ENCODE measurements at places on chromosomes 1 and 21.

GRCh38 chr1:115771847-115772457 is 3.4 kb upstream of the CASQ2 start:
- DNase-seq, result peak; percentile 69

DNA sequence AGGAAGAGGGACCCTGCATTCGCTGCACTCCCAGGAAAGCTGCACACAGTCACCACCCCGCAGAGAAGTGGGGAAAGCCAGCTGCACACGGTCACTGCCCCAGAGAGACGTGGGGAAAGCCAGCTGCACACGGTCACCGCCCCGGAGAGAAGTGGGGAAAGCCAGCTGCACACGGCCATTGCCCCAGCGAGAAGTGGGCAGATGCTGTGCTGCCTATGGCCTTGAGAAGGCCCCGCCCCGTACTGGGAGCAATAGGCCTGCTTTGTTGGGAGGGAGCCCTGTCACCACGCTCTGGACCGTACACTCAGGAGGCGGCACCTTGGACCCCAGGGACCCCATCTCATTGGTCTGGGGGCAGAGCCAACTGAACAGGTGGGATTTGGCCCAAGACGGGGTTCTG is 4.3 kb upstream of the GPR153 start:
- no peak for DNase-seq

DNA sequence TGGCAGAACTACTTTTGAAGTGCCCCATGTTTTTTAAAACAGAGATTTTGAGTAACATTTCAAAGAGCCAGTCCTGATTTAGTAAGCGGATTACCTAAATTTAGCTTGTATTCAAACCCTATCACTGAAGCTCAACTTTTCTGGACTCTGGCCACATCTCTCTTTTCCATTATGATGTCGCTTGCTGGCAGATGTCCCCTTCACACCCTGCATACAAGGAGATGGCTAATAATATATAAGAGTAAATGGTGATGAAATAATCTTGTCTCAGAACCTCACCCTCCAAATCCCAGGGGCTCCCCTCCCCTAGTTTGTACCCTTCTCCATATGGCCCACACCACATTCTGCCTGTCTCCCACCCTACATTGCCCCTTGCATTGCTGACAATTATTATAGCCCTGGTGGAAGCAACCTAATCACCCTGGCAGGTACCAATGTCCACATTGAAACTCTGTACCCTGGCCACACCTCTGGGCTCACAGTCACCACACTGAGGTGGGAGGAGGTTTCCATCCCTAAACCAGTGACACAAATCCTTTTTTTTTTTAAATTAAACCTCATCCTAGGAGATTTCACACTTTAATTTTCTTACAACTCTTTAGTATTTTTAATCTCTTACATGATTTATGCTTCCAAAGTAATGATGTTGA is 106.0 kb upstream of the SYT6 start:
- no peak for DNase-seq

GRCh38 chr1:66295803-66296202 is 238.2 kb upstream of the SGIP1 start:
- no peak for DNase-seq

DNA sequence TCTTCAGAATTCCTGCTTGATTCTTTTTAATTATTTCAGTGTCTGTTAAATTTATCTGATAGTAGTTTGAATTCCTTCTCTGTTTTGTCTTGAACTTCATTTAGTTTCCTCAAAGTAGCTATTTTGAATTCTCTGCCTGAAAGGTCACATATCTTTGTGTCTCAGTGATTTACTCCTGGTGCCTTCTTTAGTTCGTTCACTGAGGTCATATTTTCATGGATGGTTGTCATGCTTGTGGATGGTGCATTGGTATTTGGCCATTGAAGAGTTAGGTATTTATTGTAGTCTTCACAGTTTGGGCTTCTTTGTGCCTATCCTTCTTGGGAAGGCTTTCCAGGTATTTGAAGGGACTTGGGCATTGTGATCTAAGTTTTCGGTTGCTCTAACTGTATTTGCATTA is 267.9 kb downstream of the HHAT start:
- DNase-seq, result no peak

DNA sequence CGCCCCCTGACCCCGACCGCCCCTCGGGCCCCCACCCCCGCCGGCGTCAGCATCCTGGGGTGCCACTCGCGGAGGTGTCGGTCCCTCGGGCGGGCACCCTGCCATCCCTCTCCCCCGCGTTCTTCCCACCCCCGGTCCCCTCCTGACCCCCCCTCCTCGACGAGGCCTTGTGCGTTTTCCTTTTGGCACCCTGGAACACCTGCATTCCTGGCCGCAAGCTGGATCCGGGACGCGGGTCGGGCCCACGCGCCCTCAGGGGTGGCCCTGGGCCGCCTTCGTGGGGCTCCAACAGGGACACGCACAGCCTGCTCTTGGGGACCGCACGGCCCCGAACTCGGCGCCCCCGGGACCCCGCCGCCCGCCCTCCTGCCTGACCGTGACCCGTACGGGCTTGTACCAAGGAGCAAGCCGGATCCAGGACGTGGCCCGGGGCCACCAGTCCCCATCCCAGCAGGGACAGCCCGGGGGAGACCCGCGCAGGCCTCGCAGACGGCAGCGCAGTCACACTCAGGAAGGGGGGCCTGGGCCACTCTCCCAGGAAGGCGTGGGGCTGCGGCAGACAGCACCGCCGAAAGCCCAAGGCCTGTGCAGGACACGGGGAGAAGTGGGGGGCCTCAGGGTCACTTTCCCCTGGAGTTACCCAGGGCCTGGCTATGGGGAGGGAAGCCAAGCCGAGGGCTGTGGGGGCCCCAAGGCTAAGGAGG is 579 bp upstream of the SLC19A1 start:
- DNase-seq, result no peak

DNA sequence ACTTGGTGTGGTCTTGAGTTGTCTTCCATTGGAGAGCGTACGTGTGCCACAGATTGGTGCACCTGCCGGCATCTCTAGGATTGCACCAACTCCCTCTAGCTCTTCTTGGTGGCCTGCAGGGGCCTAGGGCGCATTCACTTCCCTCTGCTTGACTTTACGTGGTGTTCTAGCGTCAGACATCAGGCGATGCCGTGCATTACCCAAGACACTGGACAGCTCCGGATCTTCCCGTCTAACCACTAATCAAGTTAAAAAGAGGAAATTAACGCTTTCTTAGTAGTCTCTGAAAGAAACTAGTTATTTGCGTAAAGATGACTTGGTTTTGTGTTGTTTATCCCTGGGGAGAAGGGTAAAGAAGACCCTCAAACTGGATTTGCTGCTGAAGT is 510 bp upstream of the IL10RB start:
- DNase-seq, result peak; percentile 84

DNA sequence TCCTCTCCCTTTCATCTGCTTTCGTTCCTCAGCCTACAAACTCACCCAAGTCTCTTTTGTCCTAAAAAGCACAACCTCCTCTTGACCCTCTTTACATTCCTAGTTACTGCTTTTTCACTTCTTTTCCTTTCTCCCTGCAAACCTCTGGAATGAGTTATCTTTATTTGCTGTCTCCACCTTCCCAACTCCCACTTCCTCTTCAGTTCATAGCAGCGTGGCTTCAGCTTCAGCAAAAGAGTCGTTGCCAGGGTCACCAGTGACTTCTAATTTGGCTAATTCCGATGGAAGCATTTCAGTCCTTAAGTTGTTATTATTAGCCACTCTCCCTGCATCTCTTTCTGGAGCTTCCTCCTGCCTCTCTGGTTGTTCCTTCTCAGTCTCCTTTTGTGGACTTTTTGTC is 6.2 kb upstream of the TMEM54 start:
- DNase-seq, result no peak

- no peak for DNase-seq
These were observed 536.6 kb upstream of the NR5A2 start for GRCh38 chr1:199490769-199491527.

DNA sequence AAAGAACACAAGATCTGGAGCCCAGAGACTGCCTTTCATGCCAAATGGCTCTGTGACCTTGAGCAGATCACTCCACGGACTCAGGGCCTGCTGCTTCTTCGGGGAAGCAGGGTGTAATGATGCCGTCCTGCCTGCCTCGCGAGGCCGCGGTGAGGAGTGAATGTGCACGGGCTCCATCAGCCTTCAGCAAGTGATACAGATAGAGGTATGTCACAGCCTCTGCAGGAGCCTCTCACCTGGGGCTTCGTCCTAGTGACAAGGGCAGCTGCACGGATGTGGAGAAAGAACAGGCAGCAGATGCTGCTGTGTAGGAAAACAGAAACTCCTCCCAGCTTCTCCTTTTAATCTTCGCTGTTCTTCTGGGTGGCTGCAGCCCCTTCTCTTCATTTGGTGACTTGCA is 127.5 kb downstream of the KCNN3 start:
- no peak for DNase-seq

DNA sequence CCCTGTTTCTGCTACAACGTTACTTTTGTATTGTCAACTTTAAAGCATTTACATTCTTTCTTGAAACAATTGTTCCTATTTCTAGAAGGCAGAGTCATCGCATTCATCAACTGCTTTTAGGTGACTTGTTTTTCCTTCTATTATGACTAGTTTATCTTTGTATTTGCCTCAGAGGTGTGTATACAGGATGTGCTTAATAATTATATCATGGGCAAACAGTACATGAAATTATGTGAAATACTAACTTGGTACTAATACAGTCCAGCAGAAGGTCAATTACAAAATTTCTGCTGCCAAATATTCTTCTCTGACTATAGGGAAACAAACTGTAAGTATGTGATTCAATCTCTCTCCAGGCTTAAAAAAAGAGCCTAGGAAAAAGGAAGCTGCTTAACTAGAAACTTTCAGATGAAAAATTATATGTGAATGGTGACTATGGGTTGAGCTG is 101.6 kb downstream of the C4BPA start:
- no peak for DNase-seq

DNA sequence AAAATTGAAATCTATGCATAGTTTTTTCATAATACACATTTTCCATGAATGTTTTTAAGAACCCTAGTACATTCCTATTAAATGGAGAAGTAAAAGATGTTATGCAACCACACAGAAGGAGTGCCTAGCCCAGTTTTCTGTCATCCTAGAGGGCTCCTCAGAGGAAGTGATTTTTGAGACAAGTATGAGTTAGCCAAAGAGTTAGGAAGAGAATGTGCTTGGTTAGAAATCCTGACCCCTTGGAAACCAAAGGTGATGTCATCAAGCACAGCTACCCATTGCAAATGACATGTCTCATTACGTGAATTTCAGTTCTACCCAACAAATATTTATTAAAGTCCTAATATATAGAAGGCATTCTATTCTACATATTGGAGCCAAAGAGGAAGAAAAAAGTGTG is 88.9 kb upstream of the TNFSF4 start:
- DNase-seq, result no peak

- peak; percentile 34 for DNase-seq
These were observed at the start of gene TGFB2 for GRCh38 chr1:218344814-218345672. TGFB2 (plus strand) TSS chr1:218345336; CDS start chr1:218346702, 1,366 bp downstream.

GRCh38 chr1:12618965-12619791 is 1.2 kb upstream of the DHRS3 start:
- DNase-seq, result no peak

DNA sequence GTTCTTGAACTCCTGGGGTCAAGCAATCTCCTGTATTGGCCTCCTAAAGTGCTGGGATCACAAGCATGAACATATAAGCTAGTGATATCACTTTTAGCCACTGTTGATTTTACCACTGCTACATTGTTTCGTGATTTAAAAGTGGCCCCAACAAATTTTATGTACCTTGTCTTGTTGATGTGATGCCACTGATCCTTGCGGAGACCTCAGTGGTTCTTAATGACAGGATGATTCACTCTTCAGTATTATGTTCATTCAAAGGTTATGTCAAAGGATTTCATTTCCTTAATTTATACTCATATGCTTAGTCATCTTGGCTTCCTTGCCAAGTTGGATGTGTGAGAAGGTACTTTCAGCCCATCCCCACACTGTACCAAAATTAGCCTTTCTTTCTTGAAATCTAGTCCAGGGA is 12.1 kb downstream of the PRKACB start:
- DNase-seq, result no peak

GRCh38 chr1:28518745-28519341 is 13.0 kb downstream of the RCC1 start:
- DNase-seq, result peak; percentile 72

DNA sequence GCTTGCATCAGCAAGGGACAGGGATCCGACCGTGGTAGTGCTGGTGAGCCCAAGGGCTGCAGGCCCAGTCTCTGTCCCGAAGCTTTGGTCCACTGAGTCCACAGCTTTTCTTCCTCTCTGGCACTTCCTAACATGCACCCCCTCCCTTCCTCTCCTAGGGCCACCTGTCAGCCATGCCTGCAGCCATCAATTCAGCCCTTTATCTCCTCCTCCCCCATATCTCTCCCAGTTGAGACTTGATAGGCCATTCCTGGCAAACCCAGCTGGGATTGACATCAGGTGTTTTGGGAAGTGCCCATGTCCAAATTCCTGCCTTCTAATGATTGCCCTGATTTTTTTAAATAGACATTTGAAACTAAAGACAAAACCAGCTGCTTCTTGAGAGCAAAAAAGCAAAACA is 25.6 kb downstream of the HLX start:
- no peak for DNase-seq

GRCh38 chr21:31195334-31196015 is 148.6 kb downstream of the TIAM1 start:
- DNase-seq, result no peak

- DNase-seq, result no peak
These were observed 54.8 kb downstream of the RUNX3 start for GRCh38 chr1:24875257-24875656.

DNA sequence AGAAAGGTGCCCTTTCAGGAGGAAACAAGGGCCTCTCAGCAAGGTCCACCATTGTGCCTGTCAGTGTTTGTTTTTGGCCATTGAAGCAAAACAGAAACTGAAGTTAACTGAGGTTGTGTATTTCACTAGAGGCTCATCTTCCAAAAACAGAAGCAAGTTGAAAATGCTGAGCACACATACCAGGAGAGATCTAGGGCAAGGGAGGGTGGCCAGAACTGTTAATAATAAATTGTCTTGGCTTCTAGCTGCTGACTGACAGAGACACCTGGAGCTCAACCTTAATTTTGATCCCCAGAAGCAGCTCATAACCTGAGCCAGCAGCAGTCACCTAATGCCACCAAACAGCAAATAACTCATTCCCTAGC is 5.2 kb downstream of the AGMAT start:
- no peak for DNase-seq

- DNase-seq, result no peak
These were observed 25.3 kb downstream of the ARHGEF16 start for GRCh38 chr1:3479511-3480368.
